Activated T-cell treated with anti-CD3 and anti-CD28 coated beads for 4 hours (primary cell): ENCODE measurements at places on chromosomes 16 and 17.

- DNase-seq, result no peak
Measured at GRCh38 chr16:27174798-27175197, 28.5 kb upstream of the KDM8 start.

DNA sequence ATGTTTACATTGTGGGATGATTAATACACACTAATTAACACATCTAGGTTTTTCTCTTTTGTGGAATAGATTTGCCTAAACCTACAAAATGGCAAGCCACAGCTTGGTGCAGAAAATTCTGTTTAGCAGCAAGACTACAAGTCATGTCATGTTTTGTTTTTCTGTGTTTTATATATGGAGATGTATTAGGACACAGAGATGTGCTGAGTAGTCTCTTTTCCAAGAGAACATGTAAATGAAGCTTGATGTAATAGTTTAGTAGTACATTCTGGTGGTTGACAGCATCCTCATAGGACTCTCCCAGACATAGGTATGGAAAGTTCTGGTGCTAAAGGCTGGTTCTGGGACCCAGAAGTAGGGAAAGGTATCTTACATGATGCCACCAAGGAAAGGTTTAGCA lies 1345.4 kb downstream of the CDH11 start:
- DNase-seq, result no peak

DNA sequence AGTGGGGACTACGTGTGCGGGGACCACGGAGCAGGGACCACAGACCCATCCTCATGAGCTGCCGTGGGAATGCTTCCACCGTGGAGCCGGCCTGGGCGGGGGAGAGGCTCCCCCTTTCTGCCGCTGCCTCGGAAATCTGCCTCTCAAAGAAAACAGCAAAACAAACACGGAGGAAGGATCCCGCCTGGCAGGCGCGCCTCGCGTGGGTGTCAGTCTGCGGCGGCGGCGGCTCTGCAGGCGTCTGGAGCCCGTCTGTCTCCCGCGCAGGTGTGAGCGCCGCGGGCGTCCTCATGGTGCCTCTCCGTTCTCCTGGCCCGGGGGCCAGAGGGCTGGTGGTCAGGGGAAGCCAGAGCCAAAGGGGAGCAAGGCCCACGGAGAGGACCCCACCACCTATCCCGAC lies 27.5 kb downstream of the GSE1 start:
- no peak for DNase-seq

- DNase-seq, result peak; percentile 76
Measured at GRCh38 chr16:3364774-3365427, 9.2 kb downstream of the OR2C1 start.

- DNase-seq, result no peak
Measured at GRCh38 chr17:73720187-73720834, 76.1 kb upstream of the SDK2 start.

DNA sequence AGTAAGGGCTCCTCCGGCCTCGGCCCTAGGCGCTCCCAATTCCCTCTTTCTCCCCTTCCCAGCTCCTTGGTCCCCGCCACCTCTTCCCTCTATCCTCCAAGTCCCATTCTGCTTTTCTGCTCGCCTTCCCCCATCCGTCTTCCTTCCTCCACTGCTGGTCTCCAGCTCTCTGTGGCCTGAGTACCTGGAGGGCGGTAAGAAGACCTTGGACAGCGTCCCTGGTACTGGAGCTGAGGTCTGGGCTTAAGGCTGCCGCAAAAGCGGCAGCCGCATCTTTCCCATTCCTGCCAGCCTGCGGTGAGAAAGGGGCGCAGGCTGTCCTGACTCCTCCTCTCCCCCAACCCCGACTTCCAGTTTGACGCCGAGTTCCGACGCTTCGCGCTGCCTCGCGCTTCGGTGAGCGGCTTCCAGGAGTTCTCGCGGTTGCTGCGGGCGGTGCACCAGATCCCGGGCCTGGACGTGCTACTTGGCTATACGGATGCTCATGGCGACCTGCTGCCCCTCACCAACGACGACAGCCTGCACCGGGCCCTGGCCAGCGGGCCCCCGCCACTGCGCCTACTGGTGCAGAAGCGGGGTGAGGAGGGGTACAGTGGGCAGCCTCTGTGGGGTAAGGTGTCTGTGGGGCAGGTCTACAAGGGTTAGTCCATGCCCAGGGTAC lies 471 bp downstream of the PARD6A start:
- DNase-seq, result no peak

GRCh38 chr17:40260528-40260927 lies 27.2 kb upstream of the CDC6 start:
- no peak for DNase-seq

DNA sequence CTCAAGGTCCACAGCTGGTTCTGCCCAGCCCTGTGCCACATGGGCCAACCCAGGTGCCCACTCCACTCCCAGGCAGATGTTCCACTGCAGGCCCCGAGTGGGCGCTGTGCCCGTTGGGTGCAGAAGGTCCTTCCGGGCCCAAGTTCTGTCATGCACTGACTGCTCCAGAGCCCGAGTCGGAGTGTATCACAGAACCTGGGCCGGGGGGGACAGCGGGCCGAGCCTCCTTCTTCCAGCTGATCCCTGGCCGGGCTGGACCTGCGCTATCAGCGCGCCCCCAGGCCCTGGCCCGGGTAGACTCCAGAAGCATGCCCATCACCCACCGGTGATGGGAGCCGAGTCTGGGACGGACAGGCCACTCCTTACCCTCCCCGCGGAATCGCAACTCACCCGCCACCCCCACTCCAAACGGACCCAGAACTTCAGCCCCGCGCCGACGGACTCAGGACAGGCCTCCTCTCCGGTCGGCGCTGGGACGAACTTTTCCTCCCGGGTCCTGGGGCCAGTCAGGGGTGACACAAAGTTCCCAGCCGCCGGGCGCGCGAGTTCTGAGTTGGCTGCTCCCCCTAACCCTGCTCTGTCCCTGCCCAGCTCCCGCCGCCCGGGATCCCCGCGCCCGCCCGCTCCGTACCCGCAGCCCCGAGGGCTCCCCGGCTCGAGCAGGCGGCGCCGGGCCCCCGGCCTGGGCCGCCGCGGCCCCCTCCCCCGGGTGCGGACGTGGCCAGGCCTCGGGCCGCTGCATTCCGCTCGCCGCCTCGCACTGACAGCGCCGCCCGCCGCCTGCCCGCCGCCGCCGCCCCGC lies at the start of gene COPZ2:
Gene COPZ2 (minus strand): TSS at position 762 of the 802 bp plus-strand sequence. CDS start 20 bp downstream, at position 742.
- DNase-seq, result peak; percentile 24
